NCI-H1092 treated with DMSO at 0.1 percent for 48 hours (cell line): ENCODE measurements at places on chromosomes 12 and 14.

DNA sequence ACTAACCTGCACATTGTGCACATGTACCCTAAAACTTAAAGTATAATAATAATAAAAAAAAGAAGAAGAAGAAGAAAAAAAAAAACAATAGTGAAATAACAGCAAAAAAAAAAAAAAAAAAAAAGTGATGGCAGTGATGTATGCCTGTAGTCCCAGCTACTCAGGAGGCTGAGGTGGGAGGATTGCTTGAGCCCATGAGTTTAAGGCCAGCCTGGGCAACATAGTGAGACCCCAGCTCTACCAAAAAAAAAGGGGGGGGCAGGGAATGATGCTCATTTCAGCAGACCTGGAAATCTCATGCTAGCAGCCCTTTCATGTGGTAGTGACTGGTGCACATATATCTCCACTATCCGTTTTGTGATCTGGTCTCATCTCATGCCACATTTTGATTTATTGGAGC is 20.8 kb downstream of the TRAFD1 start:
- no peak for DNase-seq

DNA sequence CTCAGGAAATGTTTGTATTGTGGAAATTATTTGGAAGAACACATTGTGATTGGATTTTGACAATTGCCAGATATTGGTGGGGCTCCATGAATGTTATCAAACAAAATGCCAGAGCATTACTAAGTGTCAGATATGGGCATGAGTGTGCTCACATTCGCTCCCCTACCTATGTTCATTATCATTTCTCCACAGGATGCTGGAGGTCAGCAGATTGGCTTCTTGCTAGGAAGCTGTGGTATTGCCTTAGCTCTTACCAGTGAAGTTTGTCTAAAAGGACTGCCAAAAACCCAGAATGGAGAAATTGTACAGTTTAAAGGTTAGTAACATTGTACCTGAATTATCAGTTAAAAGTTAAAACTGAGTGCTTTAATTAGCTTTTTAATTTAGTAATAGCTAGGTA is 78.3 kb upstream of the ATF1 start:
- DNase-seq, result no peak

DNA sequence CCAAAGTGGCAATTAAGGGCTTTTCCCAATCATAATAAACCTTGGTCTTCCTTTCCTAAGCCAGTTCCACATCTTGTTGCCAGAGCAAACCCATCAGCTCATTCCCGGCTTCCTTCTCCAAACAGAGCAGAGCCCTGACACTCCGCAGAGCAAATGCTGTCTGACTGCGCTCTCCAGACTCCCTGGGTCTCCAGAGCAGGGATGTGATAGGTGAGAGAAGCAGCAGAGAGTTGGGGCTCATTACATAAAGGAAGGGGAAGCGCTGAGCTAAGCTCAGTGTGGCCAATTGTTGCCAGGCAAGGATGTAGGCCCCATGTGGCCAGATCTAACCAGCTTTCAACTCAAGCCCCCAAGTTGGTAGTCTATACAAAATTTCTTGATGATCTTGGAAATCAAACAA is 36.2 kb upstream of the PAX9 start:
- DNase-seq, result no peak

DNA sequence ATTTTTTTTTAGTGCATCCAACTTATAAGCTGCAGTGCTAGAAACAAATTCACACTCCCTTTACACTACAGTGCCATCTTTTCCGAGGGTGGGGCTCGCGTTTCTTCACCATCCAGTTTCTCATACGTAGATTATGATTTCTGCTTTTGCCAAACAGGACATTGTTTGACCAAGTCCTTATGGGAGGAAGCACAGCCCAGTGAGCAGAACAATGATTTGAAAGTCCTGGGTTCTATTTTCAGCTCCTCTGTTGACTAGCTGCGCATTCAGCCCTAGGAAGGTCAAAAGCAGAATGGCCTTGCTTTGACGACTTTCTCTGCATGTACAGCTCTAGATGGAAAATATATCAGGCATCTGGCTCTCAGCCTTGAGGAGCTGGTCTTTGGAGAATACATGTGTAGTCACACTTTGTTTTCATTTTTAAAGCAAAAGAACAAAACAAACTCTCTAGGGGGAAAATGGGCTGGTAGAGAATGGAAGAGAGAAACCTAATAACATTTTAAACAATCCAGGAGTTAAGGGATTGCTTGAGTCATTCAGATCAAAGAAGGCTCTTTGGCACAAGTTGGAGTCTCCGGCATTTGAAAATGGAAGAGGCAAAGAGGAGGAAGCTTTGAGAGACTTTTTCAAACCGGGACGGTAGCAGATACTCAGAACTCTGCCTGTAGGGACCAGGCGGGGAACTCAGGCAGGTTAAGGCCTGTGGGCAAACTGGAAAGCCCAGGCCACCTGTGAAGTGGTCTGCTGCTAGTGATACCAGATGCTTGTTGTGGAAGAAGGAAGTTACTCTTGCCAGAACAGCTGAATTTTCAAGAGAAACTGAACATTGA is 257.3 kb upstream of the PLEKHG7 start:
- DNase-seq, result no peak

DNA sequence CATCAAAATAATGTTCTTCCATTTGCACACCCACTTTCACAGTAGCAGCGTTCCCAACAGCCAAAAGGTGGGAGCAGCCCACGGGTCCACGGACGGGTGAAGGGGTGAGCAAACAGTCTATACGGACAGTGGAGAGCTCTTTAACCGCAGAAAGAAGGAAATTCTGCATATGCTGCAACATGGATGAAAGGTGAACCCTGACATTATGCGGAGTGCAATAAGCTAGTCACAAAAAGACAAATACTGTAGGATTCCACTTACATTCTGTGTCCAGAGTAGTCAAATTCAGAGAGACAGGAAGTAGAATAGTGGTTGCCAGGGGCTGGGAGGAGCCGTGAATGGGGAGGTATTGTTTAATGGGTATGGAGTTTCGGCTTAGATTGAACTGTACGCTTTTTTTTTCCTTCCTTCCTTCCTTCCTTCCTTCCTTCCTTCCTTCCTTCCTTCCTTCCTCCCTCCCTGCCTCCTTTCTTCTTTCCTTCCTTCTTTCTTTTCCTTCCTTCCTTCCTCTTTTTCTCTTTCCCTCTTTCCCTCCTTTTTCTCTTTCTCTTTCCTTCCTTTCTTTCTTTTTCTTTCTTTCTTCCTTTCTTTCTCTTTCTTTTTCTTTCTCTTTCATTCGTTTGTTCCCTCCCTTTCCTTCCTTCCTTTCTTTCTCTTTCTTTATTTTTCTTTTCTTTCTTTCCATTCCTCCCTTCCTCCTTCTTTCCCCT is 15.8 kb upstream of the ANKRD9 start:
- DNase-seq, result peak; percentile 57
